ENCODE measurements at places on chromosomes 7 and 10.

DNA sequence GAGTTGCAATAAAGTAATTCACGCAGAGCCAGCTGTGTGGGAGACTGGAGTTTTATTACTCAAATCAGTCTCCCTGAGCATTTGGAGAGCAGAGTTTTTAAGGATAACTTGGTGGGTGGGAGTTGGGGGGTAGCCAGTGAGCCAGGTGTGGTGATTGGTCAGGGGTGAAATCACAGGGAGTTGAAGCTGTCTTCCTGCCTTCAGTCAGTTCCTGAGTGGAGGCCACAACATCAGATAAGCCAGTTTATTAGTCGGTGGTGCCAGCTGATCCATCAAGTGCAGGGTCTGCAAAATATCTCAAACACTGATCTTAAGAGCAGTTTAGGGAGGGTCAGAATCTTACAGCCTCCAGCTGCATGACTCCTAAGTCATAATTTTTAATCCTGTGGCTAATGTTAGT, 3.3 kb upstream of the CYP51A1 start:
- DNase-seq, result no peak

DNA sequence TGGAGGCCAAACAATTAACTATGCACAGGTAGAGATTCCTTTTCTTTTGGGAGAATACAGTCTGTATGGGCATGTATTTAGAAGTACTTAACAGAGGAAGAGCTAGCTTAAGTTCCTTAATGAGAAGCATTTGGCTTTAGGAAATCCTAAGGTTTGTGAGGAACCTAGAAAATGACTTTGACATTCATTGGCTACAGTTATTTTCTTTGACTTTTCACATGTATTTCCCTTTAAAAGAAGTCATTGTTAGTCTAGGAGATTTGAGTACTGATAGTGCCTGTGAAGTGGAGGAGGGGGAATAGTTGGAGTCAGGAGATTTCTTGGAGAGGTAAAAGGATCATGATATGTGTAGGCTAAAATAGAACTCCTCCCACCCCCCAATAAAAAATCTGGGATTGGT, 3.6 kb downstream of the HELLS start:
- no peak for DNase-seq

- DNase-seq, result no peak
Observed at GRCh38 chr10:112308125-112308502, 24.9 kb downstream of the TECTB start.

GRCh38 chr10:63886281-63887022, 365.3 kb downstream of the REEP3 start:
- no peak for DNase-seq

DNA sequence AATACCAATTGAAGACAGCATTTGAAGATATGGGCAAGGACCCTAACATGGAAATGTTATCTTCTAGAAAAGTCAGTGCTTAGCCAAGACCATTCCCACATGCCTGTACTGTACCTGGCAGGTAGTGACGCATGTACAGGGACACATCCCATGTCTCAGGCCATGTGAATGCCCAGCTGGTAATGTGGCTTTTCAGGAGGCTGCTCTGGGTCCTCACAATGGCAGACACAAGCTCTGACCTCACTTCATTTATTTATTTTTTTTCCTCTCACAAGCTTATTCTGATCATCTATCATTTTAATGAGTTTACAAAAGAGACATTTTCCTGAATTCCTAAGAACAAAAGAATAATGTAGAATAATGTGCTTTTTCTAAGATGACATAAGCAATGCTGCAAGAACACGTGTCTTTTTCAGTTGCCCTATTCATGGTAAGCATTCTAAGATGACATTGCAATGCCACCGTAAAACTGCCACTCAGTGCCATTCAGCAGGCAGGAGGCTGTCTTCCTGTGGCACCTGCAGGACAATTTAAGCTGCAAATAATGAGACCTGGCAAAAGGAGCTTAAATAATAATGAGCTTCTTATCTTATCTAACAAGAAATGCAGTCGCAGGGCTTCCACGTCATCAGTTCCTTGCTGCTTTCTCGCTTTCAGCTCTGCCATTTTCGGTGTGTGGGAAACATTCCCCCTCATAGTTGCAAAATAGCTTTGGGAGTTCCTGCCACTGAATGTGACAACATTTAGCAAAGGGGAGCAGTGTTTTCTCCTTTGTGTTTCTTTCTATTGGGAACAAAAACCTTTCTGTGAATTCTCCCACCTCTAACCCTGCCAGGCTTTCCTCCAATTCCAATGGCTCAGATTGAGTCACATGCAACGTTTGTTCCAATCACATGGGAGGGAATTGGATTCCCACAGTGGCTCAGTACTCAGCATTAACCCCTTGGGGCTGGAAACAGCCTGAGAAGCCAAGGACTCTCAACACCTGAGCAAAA, 113.0 kb downstream of the SEC23IP start:
- no peak for DNase-seq

DNA sequence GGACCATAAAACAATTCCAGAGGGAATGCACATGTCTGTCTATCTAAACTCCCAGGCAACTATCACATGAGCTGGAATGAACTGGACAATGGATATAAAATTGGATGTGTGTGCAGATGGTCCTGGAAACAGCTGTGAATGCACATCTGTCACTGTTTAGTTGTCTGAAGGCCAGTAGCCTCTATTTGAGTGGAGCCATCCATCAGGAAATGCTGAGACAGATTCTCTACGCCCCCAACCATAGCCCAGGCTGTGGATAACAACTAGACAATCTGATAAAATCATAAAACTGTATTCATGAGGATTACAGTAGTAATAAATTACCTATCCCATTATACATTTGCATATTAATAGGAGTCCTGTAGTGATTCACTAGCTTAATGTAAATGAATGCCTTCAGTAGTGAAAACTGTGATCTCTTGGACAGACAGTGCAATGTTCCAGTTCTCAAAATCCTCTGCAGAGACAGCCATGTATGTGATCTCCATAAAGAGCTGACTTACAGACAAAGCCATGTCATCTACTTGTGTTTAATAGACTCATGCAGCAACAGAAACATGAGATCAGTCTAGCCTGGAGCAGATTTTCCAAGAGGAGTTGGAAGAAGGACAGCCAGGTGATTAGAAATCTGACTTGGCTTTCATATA, 907.6 kb downstream of the KCNMA1 start:
- no peak for DNase-seq

DNA sequence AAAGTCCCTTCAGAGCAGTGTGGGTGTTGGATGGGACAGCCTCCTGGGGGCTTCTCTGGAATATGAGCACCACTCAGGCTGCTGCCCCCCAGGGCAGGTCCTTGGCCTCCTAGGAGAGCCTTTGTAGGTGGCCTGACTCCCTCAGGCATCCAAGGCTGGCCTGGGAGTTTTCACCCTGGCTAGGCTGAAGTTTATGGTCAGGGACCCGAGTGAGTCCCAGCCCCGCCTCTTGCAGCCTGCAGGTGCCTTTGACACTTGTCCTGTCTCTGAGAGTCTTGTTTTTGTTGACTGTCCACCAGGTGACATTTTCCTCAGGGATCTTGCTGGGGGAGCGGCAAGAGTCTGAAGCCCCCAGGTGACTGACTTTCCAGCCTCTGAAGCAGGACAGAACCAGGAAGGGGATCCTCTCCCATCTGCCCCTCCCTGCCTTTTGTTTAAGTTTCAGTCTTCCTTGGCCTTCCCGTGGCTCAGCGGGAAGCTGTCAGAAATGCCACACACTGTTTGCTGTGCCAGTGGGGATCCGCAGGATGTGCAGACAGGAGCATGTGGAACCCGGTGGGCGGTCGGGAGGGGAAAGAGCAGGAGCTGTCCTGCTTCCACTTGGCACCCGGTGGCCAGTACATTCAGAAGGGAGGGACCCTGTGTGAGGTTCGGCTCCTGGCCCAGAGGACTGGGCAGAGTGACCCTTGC, 59.5 kb downstream of the LRRC18 start:
- DNase-seq, result no peak
